ENCODE measurements at places on chromosomes 1 and 21. TPM values are rescaled to one million over a fixed set of nuclear protein-coding genes. Genes with fewer than 3 reads are reported as not detected.
A peak's percentile ranks its signal among the peaks of the same experiment; 100 is the strongest.

- DNase-seq: no peak
Observed at GRCh38 chr1:6178751-6179563, 1.2 kb downstream of the CHD5 start.

DNA sequence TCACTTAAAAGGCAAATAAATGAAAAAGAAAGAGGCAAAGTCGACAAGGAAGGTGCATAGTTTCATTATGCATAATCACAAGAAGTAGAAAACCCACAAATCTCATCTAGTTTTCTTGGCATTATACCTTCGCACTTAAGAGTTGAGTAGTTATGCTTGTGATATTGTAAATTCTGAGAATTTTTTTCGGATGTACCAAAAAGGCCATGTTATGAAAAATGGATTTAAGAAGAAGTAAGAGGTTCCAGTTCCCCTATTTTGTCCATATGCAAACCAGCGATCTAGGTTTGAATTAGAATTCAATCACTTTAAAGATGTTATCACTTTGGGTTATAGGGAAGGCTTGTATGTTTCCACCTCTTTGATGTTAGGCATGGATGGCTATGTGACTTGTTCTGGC is 7.9 kb upstream of the ERICH3 start:
- no peak for DNase-seq

DNA sequence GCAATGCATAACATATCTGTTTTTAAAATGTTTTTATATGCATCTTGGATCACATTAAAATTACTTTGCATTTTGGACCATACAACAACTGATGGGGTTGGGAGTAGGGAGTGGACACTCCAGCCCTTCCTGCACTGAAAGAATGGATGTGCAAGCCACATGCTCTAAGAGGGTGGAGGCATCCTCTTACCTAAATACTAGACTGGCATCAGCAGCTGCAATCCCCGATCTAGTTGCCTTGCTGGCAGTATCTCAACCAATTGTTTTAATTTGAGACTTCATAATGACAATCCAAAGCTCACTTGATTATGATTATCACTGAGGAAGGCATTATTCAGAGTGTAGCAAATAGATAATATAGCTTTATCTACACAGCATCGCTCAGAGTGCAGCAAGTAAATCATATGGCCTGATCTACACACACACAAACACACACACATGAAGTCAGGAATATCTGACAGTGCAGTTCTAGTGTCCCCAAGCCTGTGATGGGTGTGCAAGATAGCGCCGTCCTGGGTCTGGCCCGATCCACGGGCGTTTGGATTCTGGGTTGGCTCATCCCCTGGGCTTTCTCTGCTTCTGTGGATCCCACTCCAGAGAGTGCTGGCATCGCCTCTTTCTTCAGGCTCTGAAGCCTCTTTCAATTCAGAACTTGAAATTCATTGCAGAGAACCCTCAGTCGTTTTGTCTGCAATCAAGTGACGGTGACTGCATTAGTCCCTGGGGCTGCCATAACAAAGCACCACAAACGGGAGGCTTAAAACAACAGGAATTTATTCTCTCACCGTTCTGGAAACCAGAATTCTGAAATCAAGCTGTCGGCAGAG is 181.3 kb downstream of the ETS2 start:
- DNase-seq: no peak

DNA sequence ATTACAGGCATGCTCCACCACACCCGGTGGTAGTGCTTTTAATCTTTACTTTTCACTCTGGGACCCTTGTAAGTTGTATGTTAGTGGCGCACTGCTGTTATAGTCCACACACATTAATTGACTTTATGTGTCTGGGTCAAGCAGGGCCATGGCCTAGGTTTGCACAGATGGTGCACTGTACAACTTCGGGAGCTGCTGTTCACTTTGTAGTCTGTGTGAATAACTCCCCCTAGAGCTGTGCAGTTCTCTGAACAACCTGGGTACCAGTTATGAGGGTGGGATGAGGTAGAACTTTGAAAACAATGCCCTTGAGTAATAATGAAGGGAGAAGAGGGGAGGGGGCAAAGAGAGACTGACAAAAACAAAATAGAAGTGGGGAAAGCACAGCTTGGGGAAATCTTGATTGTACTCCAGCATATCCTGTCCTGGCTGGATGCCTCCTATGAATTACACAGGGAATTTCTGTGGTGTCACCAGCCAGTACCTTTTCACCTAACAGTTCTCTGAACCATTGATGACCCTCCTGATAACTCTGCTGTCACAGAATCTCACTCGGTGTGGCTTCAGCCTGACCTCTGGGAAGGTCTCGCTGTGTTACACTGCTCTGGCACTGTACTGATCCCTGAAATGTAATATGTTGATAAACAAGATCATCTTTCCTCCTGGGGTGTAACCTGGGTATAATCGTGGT is 2.2 kb downstream of the PTGFRN start:
- peak; percentile 9 for DNase-seq

DNA sequence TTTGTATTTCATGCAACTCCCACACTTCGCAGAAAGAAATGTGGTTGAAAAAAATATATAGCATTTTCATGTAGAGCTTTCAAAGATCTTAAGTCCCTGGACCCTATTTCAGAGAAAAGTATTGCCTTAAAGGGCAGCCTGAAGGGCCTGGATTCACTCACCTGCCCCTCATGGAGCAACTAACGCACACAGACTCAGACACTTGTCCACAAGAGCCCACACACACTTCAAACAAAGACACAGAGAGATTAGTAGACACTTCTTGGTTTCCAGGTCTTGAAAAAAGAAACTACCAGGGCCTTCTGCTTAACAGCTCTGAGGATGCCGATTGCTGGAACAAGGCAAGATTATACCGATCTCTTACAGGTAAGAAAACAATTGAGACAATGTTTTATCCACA is 122.2 kb downstream of the ZBTB18 start:
- DNase-seq: no peak

Gene RIPPLY3
- 0.15 TPM for total RNA-seq

Gene EPHA10
- total RNA-seq: 0.05 TPM
